ENCODE measurements at places on chromosomes 7 and 10.

DNA sequence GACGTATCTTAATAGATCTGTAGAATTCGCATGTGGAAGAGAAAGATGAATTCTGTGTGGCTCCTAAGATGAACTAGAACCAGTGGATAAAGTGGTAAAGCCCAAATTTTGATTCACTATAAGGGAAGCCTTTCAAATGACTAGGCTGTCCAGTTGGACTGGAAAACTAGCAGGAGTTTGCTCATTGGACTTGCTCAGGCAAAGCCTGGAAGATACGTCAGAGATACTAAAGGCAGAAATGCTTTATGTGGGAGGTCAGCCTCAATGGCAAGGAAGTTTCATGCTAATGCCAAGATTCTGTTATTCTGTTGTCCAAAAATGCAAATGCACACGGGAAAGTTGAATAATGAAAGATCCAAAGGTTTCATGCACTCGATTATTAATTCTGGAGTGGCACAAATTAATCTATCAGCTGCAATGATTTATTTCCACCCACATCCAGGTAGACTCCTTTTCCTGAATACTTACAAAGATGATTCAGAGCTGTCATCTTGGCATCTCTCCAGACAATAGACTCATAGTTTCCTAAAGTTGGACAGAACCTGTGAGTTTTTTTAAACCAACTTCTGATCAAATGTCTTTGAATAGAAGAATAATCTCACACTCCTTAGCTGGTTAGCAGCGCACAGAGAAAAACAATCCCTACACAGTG lies 20.5 kb upstream of the PPP1R3C start:
- no peak for DNase-seq

- no peak for DNase-seq
These were observed 32.7 kb upstream of the FRAT2 start for GRCh38 chr10:97367126-97367649.

DNA sequence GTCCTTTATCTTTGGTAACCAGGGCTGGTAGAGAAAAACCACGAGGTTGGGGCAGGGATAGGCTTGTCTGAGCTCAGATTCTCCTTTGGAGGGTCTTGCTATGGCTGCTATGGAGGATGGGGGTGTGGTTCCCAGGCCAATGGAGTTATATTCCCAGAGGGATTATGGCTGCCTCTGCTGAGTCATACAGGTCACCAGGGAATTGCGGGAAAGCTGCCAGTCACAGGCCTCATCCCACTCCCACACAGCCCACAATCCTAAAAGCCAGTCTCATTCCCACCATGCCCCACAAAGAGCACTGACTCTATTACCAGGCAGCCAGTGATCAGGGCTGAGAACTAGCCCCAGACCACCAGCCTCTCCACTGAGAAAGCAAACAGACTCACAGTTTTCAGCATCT lies 316.6 kb upstream of the TMEM229A start:
- no peak for DNase-seq

DNA sequence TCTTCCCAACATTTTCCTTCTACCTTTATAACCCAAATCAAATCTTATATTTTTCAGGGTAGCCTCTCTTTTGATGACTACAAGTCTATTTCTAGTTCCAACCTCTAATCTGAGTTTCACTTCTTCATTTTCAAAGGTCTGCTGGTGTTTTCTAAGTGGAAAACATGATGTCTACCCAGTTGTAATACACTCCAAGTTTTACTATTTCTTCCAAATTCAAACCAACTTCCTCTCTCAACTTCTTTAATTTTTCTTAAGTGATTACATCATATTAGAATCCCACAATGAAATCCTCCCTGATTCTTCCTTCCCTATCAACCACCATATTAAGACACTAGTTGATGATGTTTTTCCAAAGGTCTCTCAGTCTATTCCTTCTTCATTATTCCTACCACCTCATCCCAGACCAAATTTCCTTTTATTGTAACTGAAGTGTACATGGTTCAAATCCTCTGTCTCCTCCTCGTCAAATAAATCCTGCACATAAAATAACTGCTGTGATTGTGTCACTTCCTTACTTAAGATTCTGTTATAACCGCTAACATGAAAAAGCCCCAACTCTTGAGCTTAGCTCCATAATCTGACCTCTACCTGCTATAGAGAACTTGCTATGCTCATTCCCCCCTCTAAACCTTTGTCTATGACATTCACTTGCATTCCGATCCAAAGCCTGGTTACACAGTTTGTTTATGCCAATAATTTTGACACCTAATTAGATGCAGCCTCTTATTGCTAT lies 12.7 kb downstream of the TAS2R38 start:
- DNase-seq, result no peak

DNA sequence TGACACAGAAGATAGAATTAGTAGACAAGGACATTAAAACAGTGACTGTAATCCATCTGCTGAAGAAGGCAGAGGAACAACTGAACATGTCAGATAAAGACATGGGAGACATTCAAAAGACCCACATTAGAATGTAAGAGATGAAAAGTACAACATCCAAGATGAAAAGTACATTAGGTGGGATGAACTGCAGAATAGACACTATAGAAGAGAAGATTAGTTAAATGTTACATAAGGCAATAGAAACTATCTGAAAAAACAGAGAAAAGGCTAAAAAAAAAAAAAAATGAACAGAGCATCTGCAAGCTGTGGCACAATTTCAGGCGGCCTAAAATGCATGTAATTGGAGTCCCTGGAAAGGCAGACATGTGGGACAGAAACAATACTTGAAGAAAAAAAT lies 21.6 kb downstream of the NUB1 start:
- no peak for DNase-seq

DNA sequence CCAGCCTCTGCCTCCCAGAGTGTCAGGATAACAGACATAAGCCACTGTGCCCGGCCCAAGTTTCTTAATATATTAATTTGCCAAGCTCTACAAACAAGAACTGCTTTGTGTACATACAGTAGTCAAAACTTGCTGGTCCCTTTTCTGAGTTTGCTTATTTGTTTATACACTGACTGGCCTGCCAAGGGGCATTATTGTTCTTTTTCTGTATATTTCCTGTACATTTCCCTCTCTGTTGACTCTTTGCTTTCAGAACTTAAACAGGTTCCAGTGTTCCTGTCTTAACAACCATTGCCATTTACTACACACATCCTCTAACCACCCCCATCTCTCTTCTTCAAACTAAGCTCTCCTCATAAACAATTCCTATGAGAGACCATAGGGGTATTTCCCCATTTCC lies 61.5 kb upstream of the RPA3 start:
- no peak for DNase-seq

DNA sequence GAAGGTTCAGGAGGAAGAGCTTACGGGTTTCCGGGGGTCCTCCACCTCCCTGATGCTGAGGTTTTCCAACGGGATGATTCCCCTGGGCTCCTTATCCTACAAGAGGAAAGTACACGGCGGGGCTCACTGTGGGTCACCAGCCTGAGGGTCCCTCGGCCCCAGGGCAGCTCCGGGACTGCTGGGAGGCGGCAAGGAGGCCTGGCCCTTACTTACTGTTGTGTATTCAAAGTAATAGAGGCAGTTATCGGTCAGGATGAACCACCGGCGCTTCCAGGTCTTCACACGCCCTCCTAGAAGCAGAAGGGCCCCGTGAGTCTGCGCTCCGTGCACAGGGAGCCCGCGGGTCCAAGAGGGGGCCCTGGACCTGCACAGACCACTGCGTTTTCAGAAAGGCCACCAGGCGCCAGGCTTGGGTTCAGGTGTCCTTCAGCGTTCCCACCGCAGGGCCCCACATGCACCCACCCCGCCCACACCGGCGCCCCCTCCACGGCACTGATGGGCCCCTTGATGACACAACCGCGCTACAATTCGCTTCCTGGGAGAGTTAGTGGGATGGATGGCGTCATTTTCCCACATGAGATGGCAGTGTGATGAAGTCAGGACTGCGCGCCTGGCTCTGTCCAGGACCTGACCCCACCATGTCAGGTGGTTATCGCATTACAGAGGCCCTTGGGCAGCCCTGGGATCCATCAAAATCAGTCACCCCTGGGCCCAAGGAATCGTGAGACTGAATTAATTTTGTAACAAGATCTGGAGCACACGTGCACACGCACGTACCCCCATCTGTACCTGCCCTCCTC lies 106.7 kb downstream of the CYTH3 start:
- DNase-seq, result no peak

DNA sequence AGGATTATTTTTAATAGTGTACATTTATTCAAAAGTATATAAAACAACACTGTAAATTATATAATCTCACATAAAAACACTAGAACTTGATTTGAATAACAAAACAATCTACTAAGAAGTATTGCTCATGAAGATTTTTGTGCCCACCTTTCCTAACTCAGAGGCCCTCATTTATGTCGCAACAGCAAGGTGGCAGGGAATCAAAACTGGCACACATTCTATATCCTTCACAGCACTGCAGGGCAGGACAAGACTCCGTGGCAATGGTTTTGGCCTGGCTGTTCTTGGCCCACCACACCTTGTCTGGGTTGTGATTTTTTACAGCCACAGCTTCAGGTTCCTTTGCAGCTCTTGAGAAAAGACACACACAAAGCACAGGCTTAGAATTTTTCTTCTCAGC lies 3.4 kb upstream of the CUZD1 start:
- no peak for DNase-seq

- DNase-seq, result no peak
These were observed 72.3 kb upstream of the STEAP1B start for GRCh38 chr7:22572292-22572691.

DNA sequence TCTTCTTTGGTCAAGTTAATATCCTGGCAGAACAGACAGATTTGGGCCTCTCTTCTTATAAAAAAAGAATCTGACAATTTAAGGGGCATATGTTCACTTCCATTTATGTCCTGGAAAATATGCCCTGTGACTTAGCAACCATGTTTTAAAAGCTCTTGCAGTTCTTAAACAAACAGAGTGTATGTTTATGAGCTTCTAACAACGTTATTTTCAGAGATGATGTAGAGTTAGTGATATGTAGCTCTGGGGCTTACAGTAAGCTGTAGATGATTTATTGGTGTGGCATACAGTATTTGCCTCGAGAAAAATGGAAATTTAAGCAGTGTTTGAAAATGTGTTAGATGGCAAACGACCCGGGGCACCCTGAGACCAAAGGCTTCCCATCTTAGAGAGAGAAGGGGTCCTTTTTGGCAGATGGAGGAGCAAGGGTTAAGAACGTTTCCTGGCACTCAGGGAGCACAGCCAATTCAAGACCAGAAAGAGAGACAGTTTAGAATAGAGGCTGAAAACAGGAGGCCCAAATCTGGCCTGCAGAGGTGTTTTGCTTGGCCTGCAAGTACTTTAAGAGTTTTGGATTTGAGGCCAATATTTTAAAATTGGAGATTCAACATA lies 397.5 kb downstream of the KCNMA1 start:
- DNase-seq, result peak; percentile 22

- DNase-seq, result no peak
These were observed 148.5 kb downstream of the MAPK8 start for GRCh38 chr10:48455055-48455391.

- DNase-seq, result no peak
These were observed 49.1 kb upstream of the SEMA3C start for GRCh38 chr7:80967917-80968297.

GRCh38 chr10:44046605-44047004 lies 338.3 kb downstream of the CXCL12 start:
- DNase-seq, result no peak

DNA sequence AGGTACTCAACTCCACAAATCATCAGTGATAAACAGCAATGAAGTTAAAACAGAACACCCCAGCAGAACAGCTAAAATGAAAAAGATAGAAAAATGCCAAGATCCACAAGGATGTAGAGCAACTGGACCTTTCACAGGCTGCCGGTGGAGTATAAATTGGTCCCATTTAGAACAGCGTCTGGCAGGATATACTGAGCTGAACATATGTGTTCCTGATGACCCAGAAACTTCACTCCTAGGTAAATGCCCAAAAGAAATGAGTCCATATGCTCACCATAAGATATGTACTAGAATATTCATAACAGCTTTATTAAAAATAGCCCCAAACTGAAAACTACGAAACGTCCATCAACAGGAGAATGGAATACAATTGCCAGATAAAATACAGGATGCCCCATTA lies 102.4 kb downstream of the OAT start:
- no peak for DNase-seq

DNA sequence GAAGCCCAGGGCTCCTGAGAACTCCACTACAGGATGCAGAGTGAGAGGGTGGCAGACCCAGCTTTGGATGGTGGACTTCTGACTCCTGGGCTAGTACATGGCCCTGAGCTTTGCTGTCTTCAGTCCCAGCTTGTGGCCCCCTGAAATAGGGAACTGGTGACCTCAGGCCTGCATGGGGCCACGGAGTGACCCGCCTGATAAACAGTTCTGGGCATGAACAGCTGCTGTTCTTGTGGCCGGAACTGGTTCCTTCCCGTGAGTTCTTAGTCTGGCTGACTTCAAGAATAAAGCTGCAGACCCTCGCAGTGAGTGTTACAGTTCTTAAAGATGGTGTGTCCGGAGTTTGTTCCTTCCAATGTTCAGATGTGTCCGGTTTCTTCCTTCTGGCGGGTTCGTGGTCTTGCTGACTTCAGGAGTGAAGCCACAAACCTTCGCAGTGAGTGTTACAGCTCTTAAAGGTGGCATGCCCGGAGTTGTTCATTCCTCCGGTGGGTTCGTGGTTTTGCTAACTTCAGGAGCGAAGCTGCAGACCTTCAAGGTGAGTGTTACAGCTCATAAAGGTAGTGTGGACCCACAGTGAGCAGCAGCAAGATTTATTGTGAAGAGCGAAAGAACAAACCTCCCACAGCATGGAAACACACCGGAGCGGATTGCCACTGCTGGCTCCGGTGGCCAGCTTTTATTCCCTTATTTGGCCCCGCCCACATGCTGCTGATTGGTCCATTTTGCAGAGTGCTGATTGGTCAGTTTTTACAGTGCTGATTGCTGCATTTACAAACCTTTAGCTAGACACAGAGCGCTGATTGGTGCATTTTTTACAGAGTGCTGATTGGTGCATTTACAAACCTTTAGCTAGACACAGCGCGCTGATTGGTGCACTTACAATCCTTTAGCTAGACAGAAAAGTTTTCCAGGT lies 268.0 kb downstream of the ZEB1 start:
- DNase-seq, result no peak

DNA sequence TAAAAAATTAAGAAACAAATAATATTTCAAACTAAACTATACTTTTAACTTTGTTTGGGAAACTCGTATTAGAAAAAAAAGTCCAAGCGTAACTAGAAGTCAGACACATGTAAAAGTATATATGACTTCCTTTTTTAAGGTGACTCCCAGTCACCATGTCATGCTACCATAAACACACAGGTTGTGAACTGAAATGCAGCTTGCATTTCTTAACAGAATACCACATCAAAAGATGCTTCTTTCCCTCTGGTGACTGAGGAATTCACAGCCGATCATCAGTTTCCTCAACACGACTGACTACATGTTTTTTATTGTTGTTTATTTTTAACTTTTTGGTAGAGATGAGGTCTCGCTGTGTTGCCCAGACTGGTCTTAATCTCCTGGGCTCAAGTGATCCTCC lies 445.0 kb downstream of the PARD3 start:
- DNase-seq, result no peak

- DNase-seq, result no peak
These were observed 143.5 kb upstream of the UNC5B start for GRCh38 chr10:71068861-71069271.

DNA sequence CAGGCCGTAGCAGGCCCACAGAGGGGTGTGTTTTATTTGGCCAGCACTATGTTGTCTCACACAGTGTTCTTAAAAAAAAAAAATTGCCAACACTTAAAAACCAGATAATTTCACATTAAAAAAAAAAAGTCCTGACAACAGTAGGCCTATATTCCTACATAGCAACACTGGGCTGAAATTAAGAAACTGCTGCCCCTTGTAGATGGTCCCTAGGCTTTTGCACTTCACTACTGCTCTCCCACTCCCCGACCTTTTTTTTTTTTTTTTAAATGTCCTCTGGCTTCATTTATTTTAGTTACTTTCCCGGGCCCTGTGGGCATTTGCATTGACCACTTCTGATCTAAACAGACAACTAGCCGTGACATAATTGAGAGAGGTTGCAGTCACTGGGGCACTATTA lies 36.0 kb downstream of the SPAG6 start:
- no peak for DNase-seq
